ENCODE measurements at places on chromosomes 7 and 10.

- DNase-seq, result no peak
Observed at GRCh38 chr7:7944619-7945282, 23.8 kb upstream of the GLCCI1 start.

GRCh38 chr10:127911218-127911866 is 4.4 kb downstream of the PTPRE start:
- peak; percentile 59 for DNase-seq

DNA sequence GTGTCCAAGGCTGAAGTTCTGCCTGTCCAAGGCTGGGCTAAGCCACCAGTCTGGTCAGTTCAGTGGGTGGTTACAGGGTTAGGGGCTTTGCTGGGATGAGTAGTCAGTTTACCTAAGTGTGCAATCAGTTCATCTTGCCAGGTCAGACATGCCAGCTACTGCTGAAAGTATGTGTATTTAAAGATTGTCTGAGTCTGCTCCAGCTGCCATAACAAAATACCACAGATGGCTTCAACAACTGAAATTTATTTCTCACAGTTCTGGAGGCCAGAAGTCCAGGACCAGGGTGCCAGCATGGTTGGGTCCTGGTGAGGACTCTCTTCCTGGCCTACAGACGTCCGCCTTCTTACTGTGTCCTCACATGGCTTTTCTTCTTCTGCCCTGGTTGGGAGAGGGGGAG is 52.4 kb upstream of the TNS3 start:
- no peak for DNase-seq

- no peak for DNase-seq
Observed at GRCh38 chr10:71750124-71750841, 23.0 kb downstream of the VSIR start.

DNA sequence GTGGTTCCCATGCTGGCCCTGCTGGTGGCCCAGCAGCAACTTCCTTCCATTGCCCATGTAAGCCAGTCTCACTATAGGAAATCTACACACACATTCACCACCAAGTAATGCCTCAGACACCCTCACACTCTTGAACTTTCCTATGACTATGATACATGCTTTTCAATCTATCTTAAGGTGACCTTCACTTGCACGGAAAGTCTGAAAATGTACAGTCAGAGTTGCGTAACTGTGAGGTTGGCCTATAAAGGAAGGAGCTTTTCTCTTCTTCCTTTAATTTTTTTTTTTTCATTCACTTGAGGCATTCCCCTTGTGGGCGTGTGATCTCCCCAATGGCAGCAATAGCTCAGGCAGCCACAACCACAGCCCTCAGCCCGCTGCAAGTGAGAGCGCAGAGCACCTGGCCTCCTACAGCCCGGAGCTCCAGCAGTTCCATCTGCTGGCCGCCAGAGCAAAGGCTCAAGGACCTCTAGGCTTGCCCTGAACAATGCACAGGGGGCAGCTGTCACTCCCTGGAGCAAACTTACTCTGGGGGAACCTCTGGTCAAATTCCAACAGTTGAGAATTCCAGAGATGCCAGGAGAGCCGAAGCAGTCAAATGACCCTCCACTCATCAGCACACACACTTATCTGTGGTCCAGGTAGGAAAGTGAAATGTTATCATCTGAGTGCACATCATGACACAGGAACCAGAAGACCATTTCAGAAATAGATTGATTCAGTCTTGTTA is 123.1 kb upstream of the ADO start:
- DNase-seq, result no peak

DNA sequence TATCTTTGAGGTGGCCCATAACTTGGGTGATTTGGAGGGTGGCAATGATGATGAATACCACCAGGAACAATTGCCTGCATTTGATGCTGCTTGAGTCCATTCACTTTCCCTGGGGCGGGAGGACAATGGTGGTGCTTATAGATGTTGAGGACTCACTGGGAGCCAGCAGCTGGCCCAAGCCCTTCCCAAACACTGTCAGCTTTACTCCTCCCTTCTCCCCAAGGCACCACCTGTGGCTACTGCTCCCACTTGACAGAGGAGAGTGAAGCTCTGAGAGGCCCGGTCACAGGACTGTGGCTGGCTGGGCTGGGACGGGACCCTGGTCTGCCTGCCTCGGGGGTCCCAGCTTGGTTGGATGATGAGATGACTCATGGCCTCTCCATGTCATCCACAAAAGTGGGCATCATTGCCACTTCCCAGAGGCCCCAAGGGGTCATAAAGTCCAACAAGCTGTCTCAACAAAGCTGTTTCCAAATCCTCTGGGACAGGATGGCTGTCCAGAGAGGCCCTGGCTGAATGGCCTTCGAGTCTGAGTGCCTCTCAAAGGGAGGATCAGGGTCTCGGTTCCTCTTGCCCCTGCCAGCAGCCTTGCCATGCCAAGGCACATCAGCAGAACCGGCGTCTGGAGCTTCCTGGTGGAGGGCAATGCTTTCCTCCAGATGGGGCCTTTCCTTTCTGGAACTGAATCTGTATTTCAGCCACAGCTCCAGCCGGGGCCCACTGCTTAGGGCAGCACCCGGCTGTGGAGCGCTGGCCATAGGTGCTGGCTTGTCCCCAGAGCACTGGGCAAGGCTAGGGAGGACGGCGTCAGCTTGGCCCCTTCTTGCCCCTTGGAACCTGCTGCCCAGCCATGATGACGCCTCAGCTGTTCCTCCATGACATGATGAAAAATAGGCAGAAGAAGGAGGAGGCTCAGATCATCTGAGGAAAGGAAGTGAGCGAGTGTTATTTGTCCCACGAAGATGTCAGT is 47.0 kb upstream of the PLEKHA1 start:
- no peak for DNase-seq

GRCh38 chr10:30309403-30309802 is 39.7 kb downstream of the MTPAP start:
- no peak for DNase-seq

DNA sequence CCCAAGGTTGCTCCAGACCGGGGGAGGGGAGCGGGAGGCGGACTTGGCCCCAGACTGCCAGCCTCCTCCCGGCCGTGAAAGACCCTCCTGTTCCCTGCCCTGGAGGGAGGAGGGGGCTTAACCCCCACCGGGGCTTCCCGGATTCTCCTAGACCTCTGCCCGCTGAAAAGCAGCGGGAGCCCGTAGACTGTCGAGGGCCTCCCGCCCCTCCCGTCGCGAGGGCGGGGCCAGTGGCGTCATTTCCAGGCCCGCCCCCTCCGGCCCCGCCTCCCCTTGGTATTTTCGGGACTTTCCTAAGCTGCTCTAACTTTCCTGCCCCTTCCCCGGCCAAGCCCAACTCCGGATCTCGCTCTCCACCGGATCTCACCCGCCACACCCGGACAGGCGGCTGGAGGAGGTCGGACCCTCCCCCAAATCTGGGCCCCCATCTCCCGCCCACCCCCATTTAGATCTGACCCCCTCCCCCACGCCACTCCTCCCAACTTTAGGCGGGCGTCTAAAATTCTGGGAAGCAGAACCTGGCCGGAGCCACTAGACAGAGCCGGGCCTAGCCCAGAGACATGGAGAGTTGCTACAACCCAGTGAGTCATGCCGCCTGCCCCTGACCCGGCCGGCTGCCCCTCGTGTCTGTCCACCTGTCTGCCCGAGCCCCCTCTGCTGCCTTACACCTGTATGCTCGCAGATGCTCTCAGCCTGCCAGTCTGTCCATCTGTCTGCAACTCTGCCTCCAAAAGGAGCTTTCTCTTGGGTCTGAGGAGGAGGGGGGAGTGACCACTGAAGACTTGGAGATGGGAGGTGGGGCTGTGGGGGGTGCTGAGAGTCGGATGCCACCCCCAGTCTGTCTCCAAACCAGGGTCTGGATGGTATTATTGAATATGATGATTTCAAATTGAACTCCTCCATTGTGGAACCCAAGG is at the start of gene NFKB2:
TSS of gene NFKB2 (plus strand) at position 306 of the 917 bp plus-strand sequence. CDS start at position 561, 255 bp downstream.
- DNase-seq, result peak; percentile 89

DNA sequence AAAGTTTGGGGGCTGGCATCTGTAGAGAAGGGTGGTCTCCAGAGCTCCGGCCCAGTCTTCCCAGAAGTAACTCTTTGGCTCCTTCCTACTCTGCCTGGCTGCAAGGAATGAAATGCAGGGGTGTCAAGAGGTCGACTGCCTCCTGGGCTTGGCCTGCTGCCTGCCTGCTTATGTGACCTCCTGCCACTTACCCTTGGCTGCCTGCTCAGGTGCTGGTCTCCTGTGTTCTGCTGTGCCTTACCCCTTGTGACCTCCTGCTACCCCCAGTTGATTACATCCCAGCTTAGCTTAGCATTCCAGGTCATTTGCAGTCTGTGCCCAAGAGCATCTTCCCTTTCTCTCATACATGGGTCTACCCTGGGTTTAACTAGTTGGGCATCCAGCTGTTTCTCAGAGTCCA is 180.2 kb downstream of the PTPN20 start:
- no peak for DNase-seq

DNA sequence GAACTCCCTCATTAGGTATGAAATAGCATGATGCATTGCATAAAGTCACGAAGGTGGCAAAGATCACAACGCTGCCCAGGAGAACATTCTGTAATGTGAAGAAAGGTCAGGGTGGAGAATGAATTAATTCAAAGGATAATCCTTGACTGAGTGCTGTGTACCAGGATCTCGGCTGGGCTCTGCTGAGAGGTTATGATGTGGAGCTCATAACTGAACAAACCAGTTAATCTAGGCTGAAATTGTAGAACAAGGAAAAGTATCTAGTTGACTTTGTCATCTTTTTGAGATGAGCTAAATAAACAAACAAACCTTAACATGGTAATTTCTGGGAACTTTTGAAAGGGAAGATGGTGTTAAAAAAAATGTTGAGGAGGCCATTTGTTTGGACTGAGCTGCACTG is 6.1 kb downstream of the MSMB start:
- DNase-seq, result no peak

- DNase-seq, result no peak
Observed at GRCh38 chr10:75418293-75418692, 13.1 kb upstream of the LRMDA start.

- no peak for DNase-seq
Observed at GRCh38 chr7:102913826-102914225, 1.0 kb downstream of the LRRC17 start.

Data from ACHN (cell line).